ENCODE measurements at places on chromosomes 1 and 21. TPM values are rescaled to one million over a fixed set of nuclear protein-coding genes. Genes with fewer than 3 reads are reported as not detected.

DNASE2B gene
- total RNA-seq = not detected

VASH2 gene
- total RNA-seq = not detected

SGIP1 gene
- not detected for total RNA-seq

GBP6 gene
- total RNA-seq = 82.7 TPM

IER5 gene
- total RNA-seq = 52.4 TPM

All from nasal cavity respiratory epithelium epithelial cell of viscerocranial mucosa (primary cell).